ENCODE measurements at places on chromosomes 5 and 9.

DNA sequence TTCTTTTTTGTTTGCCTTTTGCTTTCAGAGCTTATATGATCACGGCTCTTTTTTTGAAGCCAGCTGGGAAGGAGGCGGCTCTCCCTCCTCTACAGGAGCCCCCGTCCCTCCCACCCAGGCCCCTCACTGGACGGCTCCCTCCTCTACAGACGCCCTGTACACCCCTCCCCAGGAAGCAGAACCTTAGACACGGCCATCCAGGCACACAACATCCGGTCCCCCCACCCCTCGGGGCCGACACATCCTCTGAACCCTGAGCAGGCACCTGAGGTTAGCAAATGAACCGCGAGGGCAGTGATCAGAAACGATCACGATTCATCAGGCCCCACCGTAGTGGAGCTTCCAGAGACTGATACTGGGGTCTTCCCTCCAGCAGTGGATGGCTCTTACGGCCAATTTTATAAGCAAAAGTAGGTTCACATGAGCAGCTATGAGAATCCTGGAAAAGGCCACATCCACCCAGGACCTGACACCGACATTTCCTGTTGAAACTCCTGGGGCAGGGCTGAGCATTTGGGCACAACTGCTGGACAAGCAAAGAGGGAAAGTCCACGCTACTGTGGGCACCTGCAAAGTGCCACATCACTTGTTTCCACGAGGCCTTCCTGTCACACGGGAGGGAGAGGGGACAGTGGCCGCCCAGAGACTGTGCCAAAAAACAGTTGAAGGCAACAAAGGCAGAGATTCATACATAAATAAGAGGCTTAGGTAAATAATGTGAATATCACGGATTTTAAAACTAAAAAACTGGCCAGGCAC lies 78.9 kb downstream of the SEMA4D start:
- no peak for DNase-seq

DNA sequence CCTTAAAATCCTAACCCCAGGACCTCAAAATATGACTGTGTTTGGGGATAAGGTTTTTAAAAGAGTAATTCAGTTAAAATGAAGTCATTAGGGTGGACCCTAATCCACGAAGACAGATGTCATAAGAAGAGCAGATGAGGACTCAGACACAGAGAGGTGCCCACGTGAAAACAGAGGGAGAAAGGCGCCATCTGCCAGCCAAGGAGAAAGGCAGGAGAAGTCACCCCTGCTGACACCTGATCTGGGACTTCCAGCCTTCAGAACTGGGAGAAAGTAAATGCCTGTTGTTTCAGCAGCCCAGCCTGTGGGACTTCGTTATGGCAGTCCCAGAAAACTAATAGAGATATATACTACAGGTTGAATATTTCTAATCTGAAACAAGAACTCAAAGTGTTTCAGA lies 67.4 kb downstream of the ROR2 start:
- DNase-seq = no peak

DNA sequence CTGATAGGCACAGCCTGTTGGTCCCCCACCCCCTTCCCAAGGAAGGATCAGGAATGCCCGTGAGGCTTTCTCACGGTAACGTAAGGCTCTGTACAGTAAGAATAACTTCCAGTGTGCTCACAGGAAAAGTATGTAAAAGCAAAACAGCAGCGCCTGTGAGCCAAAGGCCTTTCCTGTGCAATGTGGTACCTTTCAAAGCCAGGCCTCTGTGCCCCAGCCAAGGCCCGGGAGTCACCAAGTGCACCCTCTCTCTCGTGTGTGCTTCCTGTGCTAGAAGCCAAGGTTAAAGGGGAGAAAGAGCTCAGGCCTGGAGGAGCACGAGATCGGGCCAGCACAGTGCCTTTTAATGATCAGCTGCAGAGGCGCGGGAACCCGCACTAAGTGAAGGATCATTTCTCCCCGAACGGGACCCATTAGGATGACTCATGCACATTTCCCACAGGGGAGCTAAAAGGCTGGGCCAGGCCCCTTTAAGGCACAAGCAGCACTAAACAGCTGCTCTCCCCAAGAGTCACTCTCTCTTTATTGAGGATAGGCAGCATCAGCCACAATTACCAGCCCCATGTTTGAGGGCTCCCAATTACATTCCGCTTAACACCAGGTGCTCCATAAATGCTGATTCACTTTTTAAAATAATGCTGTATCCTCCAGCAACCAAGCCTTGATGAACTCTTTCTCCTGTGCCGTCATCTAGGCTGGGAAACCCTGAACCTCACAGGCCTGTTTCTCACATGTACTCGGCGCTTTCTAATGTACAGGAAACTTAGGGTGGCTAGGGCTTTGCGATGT lies 42.8 kb downstream of the SHB start:
- peak; percentile 96 for DNase-seq

- peak; percentile 27 for DNase-seq
These were observed 35.3 kb downstream of the NDFIP1 start for GRCh38 chr5:142143878-142144277.

DNA sequence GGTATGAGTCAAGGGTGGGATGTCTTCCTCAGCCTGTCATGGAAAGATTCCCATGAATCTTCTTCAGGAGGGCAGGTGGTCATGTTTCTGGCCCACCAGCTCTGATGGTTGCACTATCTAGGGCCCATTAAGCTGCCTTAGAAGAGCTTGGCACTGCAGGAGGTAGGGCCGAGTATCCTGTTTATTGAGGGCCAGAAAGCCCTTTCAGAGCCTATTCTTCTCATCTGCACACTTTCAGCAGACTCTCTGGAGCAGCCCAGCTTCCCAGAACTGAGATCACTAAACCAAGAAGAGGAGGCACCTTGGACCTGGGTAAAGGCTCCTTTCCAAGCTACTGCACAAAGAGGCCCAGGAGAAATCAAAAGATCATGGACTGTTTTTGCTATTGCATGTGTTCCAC lies 146.5 kb downstream of the MTX3 start:
- no peak for DNase-seq

DNA sequence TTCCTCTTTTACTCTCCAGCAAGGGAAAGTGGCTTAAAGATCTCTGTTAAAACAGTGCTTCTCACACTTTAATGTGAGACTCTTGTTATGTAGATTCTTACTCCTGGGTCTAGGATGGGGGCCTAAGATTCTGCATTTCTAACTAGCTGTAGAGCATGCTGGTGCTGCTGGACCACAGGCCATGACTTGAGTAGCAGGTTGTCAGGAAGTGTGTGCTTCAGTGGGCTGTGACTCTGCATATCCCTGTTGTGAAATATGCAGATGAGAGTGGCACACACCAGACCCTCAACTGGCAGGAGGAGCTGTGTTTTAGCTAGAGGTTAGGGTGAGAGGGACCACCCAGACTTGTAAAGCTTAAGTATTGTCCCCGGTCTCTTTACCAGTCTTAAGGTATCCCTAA lies 191.1 kb upstream of the DMRT1 start:
- DNase-seq = no peak

GRCh38 chr5:168132241-168132641 lies 159.2 kb upstream of the WWC1 start:
- DNase-seq = peak; percentile 40

DNA sequence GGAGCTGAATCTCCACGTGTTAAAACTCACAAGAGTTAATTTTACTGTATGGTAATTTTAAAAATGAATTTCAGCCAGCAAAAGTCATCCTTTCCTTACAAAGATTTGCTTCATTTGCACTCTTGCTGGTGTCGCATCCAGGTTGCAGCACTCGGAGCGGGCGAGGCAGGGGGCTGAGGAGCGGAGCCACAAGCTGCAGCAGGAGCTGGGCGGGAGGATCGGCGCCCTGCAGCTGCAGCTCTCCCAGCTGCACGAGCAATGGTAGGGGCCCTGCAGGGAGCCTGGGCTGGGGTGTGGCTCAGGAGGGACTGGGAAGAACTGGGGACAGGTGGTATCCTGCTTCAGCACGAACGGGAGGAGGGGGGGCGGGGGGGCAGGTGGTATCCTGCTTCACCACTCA lies 27.1 kb downstream of the HNRNPH1 start:
- DNase-seq = no peak

DNA sequence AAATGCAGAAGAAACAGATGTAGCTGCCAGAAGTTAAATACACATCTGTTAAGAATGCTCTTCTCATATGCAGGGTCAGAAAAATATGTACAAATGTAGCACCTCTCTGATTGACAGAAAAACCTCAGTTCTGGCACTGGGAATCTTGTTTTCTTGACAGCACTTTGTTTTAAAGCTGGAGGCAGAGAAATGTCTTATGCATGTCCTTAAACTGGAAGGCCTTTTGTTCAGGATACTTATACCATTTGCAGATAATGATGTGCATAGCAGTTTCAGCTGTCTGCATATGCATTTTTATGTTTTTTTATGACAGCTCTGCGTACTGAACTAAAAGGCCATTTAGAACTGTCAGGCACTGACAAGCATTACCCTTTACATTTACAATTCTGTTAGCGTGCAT lies 567.9 kb downstream of the EBF1 start:
- DNase-seq = no peak

DNA sequence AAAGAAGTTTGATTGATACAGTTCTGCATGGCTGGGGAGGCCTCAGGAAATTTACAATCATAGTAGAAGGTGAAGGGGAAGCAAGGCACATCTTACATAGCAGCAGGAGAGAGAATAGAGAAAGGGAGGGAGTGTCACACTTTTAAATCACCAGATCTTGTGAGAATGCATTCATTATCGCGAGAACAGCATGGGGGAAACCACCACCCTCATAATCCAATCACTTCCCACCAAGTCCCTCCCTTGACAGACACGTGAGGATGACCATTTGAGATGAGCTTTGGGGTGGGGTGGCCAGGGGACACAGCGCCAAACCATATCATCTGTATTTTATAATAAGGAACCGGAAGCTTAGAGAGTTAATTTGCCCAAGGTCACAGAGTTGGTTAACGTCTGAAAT lies 13.7 kb upstream of the FOCAD start:
- DNase-seq = no peak

DNA sequence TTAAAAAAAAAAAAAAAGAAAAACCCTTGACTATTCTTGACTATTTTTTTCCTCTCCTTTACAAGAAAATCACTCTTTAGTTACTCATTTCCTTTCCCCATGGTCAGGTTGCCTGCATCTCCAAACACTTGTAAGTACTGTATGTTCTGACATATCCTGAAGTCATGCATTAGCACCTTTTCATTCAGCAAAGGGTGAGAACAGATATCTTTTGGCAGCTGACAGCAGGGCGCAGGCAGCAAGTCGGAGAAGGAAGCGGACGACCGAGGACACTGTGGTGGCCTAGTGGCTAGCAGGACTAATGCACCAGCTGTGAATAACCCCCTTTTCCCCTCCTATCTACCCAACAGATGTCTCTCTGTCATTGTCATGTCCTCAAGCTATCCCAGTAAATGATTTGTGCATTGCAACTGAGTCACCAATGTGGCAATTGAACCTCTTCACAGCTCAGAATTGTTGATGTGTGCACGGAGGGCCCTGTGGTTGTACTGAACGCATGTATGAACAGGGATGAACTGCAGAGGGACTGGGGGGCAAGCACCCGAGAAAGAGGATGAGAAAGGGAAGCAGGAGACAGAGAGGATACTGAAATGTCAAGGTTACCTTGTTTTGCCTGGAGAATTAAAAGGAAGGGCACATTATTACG lies 996.0 kb upstream of the ARRDC3 start:
- DNase-seq = no peak

- DNase-seq = peak; percentile 58
These were observed 149.6 kb downstream of the PRR16 start for GRCh38 chr5:120613729-120614128.

GRCh38 chr5:74630453-74631066 lies 10.0 kb downstream of the ENC1 start:
- DNase-seq = peak; percentile 84

DNA sequence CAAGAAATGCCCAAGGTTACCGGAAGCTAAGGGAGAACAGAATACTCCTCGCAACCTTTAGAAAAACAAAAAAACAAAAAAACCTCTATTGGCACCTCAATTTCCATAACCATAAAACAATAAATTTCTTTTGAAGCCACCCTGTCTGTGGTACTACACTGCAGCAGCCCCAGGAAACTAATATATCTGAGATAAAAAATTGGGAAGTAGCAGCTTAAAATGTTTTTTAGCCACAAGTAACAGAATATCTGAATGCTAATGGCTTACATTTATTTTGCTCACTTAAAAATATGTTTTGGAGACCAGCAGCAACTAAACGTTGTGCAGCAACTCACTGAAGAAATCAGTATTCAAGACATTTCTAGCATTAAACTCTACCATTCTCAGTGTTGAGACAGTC lies 969.6 kb downstream of the DNAH5 start:
- DNase-seq = no peak

DNA sequence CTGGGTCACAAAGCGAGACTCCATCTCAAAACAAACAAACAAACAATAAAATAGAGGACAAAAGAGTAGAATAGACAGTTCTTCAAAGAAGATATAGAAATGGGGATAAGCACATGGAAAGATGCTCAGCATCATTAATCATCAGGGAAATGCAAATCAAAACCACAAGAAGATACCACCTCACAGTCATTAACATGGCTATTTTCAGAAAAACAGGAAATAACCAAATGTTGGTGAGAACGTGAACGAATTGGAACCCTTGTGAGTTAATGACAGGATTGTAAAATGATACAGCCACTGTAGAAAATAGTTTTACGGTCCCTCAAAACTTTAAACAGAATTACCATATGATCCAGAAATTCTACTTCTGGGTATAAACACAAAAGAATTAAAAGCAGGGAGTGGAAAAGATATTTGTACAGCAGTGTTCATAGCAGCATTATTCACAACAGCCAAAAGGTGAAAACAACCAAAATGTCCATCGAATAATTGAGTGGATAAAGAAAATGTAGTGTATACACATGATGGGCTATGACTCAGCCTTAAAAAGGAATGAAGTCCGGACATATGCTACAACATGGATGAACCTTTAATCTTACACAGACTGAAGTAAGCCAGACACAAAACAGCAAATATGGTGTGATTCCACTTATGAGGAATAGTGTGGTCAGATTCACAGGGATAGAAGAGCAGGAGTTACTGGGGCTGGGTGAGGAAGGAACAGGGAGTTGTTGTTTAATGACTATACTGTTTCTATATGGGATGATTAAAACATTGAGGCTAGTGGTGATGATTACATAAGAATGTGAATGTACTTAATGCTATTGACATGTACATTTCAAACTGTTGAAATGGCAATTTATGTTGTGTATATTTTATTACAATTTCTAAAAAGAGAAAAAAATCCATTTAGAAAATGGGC lies 19.7 kb downstream of the OR2V2 start:
- no peak for DNase-seq
